ENCODE measurements at places on chromosomes 1 and 21. TPM values are rescaled to one million over a fixed set of nuclear protein-coding genes. Genes with fewer than 3 reads are reported as not detected.

FCRL4 gene
- total RNA-seq = not detected

OMA1 gene
- total RNA-seq = 35.2 TPM

IFNAR1 gene
- 32.1 TPM for total RNA-seq

CNR2 gene
- total RNA-seq = not detected

G0S2 gene
- total RNA-seq = 4.0 TPM

DRAXIN gene
- total RNA-seq = not detected

DNA sequence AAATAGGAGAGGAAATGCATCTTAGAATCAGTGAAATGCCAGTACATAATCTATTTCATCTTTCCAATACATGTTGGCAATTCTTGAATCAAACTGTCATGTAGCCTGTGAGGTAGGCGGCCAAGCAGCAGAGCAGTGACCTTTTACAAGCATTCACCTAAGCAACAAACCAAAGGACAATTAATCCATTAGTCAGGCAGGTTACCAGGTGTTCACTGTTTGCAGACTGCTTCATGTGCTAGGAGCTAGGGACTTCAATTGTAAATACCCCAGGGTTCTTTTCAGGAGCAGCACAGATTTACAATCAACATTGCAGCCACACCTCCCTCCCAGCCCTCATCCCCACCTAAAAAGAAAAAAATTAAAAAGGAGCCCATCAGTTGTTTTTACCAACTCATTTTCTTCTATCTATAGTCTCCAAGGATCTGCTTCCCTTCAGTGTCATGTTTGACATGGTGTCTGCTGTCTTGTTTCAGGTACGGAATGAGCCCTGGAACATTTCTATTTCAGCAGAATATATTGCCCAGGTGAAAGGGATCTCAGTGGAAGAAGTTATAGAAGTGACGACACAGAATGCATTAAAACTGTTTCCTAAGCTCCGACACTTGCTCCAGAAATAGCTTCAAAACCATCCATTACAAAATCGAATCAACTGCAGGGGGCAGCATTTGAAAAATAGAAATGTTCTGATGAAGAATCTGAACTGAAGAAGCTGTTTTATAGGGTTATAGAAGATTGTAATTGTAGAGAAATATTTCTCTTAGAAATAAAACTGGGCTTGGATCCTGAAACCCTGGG, 23.0 kb downstream of the TATDN3 start:
- peak; percentile 47 for DNase-seq

GRCh38 chr1:90836345-90836679, 119.2 kb upstream of the BARHL2 start:
- DNase-seq = no peak

GRCh38 chr21:33991133-33991532, 75.5 kb upstream of the ATP5PO start:
- DNase-seq = no peak

GRCh38 chr1:244796719-244797406, 38.6 kb upstream of the COX20 start:
- peak; percentile 79 for DNase-seq

GRCh38 chr1:31412732-31413404, at the start of gene SERINC2:
TSS of gene SERINC2 (plus strand) at chr1:31413213. CDS start at chr1:31413266, 53 bp downstream.
- peak; percentile 58 for DNase-seq

- no peak for DNase-seq
Measured at GRCh38 chr1:61124696-61125095, 42.3 kb downstream of the NFIA start.

- no peak for DNase-seq
Measured at GRCh38 chr1:235275836-235276235, 52.1 kb downstream of the ARID4B start.

DNA sequence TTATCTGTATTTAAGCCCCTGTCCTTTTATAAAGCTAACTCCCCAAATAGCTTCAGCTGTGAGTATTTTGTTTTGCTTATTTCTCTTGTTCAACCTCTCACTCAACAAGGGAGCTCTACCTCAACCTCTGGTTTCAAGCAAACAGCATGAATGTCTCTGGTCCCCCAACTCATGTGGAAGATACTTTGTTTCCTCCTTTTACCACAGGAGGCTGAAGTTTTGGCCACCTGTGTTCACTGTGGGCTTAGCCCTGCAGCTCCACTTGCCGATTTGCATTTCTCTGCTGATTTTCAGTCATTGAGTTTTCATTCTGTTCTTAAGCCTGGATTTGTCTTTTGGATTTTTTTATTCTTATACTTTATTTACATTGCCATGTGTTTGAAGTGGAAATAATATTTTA, 613.1 kb downstream of the USP25 start:
- no peak for DNase-seq

DNA sequence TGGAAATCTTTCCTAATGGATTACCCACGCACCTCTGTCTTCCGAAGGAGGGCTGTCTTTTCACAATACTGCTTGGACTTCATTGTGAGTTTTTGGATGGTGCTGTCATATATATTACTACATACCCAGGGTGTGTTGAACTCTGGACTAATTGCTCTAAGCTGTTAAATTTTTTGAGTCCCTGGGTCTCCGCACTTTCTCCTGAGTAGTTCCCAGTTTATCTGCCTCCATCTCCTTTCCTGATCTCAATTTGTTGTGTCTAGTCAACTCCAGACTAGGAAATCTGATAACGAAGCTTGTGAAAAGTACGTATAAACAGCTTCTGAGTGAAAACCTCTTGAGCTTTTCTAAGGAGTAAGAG, 211.1 kb downstream of the ROR1 start:
- DNase-seq = no peak

DNA sequence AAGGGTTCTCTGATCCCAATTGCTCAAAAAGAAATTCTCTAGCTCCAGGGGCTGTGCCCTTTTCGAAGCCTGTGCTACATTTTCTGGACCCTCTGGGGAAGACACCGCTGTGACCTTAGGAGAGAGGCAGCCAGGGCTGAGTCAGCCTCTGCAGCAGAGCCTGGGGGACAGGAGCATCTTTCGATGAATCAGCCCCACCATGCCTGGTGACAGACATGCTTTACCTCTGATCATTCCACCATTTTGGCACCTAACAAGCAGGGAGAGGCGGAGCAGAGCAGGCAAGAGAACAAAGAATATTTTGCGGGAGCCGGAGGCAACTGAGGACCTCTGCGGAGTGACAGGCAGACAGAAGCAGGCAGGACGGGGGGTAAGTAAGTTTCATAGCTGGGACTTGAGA, 84.9 kb downstream of the VWA5B1 start:
- DNase-seq = no peak

- peak; percentile 79 for DNase-seq
Measured at GRCh38 chr1:233113009-233113879, 162.8 kb downstream of the NTPCR start.

All from Calu3 (cell line).